ENCODE measurements at places on chromosomes 3 and 15. TPM values are rescaled to one million over a fixed set of nuclear protein-coding genes. Genes with fewer than 3 reads are reported as not detected.

Gene FGF12
- total RNA-seq: 2.9 TPM

Gene GHSR
- not detected for total RNA-seq

Gene ANKRD34C
- not detected for total RNA-seq

Gene TRAIP
- 1.4 TPM for total RNA-seq

Gene LDHAL6B
- not detected for total RNA-seq
